Stimulated activated CD8-positive, alpha-beta memory T cell treated with anti-CD3 and anti-CD28 coated beads, Interleukin-2, amount 100 ng/mL, for 1 hour (primary cell): ENCODE measurements at places on chromosomes 5 and 9.

DNA sequence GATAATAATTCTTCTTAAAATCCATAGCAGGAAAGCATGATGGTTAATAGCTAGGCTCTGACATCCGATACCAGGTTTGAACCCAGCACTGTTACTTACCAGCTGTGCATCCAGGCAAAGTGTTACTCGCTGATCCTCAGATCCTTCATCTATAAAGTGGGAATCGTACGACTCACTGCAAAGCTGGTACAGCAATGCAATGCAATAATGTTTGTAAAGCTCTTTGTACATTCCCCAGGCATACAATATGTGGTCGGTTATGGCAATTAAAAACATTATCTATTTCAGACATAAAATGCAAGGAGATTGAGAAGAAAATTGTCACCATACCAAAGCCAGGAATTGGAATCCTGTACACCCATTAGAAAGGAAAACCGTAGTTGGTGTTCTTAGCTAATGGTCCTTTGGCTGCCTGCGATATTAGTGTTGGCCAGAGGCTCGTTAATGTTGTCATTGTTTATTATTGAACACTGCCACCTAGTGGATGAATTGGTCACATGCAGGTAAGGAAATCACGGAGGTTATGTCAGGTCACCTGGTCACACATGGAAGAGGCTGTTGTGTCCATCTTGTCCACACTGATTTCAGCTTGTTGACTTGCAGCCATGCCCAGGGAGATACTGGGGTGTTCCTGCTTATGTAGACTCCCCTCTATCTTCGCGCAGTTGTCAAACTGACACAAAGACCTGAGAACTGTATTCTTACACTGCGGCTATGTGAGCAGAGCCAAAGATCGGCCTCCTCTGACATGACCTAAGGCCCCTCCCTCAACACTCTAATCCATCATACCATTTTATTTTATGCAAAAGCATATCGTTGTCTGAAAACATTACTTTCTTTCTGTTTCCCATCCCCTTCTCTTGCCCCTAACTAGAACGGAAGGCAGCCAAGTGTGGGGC is 87.5 kb upstream of the PPP2R2B start:
- DNase-seq = no peak

DNA sequence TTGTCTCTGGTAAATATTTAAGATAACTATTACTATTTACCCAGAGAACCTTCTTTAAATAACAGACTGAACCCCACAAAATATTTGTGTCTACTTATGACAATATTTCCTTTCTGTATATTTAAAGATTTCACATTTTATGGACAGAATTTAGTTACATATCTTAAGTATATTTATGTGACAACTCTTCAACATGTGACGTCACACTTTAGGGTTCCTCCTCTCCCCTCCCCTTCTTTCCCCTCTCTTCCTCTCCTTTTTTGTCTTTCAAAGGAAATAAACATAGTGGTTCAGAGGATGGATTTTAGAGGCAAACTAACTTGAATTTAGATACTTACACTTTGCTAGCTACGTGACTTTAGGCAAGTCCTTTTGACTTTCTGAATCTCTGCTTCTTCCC is 655.6 kb upstream of the NUDT12 start:
- no peak for DNase-seq

DNA sequence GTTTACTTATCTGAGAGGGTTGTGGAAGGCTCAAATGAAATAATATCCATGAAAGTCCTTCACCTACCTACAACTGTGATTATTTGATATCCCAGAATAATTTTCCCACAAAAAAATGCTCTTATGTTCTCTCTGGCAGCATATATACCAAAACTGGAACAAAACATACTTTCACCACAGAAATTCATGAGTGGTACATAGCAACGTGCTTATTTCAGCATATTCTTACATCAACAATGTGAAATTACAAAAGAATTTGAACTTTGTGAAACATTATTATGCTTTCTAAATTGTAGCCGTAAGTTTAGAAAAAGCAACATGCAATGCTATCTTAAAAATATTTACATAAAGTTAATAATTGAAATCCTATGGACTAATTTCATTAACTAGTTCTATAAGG is 137.1 kb downstream of the GABRB2 start:
- no peak for DNase-seq

GRCh38 chr5:88128813-88129212 is 139.8 kb downstream of the TMEM161B start:
- no peak for DNase-seq

DNA sequence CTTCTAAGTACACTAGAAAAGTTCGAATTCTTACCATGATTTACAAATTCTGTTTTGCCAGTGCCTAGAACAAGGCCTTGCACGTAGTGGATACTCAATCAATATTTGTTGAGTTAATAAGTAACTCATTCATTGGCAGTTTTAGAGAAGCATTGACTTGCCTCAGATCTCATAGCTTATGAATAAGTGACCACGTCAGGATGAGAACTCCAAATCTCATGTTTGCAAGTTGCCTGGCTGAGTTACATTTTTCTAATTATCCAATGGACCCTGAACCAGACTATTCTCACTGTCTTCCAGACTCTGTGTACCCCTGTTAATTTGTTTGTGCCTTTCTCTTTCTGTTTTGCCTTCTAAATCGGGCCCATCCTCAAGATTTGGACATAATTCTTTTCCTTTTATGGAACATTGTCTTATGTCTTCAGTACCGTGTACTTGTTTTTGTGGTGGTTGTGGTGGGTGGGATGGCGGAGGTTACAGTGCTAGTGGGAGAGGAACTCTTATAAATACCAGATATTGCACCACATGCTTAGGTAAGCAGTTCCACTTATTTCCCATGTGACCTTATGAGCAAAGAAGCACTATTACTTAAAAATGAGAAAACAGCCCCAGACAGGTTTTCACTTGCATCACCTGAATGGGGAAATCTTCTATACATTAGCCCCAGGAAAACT is 96.3 kb downstream of the UNC13B start:
- DNase-seq = no peak

DNA sequence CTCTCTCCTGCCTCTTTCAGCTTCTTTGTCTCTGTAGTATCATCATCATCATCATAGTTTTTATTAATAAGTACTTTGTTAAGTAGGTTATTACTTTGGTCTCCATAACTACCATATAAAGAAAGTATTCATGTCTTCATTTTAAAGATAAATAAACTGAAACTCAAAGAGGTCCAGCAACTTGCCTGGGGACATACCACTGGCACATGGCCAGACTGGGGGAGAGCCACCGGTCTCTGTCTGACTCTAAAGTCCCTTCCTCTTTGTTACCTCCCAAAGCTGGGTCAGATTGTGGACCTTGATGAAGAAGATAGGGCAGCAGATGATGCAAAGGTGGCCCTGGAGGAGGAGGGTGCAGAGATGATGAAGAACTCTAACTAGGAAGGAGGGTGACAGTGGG is 8.5 kb downstream of the CDX1 start:
- no peak for DNase-seq

DNA sequence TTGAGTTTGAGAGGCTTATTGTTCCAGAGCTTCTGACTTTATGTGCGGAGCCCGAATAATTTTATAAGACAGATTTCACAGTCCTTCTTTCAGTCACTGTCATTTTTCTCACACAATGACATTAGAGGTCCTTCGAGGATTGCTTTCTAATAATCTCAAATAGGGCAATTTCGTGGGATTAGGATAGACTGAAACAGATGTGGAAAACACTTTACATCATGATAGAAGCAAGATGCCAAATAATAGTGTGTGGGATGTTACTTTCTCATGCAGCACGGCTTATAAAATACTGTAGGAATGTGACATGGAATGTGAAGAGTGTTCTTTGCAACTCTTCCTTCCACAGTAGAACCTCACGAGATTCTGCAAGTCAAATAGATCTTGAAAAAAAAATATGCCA is 451.3 kb downstream of the SEMA5A start:
- DNase-seq = no peak

DNA sequence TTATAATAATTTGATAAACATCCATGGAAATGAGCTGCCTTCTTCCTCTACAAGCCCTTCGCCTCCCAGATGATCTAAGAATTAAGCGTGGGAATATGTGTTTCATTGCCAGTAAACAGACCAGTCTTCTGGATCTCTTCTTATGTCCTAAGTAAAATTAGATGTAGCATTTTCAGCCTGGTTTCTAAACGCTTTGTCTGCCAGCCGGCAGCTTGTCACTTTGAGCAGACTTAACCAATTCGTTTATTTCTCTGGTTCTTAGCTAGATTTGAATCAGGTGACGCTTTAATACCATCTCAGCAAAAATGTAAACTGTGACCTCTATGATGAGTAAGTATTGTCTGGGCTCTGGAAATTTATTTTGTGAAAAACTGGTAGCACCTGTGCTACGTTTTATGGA is 380.6 kb upstream of the NUDT12 start:
- DNase-seq = no peak

DNA sequence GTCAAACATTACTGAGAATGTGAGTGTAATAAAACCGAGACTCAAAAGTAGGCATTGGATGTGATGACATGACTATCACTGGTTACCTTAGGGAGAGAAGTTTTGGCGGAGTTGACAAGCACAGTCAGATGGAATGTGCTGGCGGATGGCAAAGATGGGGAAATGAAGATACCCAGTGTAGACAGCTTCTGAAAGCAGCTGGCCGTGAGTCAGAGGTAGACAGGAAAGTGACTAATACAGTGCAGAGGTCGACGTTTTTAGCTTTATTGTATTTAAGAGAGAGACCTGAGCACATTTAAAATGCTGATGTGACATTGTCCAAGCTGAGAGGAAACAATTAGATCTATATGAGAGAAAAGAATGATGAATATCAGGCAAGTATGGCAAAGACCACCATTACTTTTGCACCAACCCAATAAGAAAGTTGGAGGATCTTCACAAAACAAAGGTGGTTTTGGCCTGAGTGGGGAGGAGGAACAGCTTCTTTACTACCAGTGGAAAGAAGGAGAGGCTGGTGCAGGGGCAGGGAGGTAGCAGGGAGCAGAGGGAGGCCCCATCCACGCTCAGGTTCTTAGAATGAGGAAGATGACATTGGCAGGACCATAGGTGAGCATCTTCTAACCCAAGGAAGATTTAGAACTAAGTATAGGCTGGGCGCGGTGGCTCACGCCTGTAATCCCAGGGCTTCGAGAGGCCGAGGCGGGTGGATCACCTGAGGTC is 36.7 kb upstream of the KCNIP1 start:
- DNase-seq = no peak

GRCh38 chr5:83084336-83084735 is 7.0 kb downstream of the XRCC4 start:
- no peak for DNase-seq

GRCh38 chr5:95365302-95366095 is 25.7 kb upstream of the FAM81B start:
- no peak for DNase-seq

- DNase-seq = no peak
Measured at GRCh38 chr5:105947461-105947860, 1723.3 kb downstream of the EFNA5 start.

- DNase-seq = no peak
Measured at GRCh38 chr9:561427-561826, 280.1 kb upstream of the DMRT1 start.

DNA sequence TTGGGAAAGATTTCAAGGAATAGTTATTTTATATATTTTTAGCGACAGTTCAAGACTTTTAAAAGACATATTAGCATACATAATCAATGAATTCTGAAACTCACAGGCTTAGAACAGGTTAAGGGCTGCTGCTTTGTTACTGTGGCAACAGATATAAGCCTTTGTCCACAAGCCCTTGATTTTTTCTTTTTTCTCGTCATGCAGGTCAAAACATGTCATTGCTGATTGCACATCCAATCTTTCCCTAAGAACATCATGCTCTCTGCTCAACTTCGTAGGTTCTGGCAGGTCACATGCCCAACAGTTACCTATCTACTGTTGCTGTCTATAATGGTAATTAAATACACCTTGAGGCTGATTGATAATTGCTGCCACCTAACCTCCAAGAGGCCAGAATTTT is 172.5 kb upstream of the PTPRD start:
- no peak for DNase-seq

DNA sequence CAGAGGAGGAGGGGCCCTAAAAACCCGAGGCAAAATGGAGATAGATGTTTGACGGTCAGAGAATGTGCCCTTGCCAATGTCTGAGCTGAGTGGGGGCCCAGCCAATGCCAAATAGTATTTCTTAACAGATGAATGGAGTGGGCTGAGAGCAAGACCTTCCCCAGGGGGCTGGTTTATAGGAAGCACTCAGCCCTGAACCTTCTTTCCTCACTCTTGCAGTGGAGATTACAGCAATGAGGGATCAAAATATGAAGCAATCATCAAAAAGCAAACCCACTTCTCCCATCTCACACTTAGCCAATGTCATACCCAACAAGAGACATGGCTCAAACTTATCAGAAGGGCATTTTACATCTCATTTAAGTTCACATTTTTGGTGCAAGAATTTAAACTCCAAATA is 350.3 kb downstream of the GADD45G start:
- DNase-seq = no peak

- DNase-seq = no peak
Measured at GRCh38 chr9:107685901-107686300, 196.3 kb upstream of the KLF4 start.

- no peak for DNase-seq
Measured at GRCh38 chr5:3030511-3031165, 279.2 kb upstream of the IRX2 start.
